ENCODE measurements at places on chromosomes 13 and 19. TPM values are rescaled to one million over a fixed set of nuclear protein-coding genes. Genes with fewer than 3 reads are reported as not detected.

Gene C19orf67
- total RNA-seq = 0.22 TPM

DNA sequence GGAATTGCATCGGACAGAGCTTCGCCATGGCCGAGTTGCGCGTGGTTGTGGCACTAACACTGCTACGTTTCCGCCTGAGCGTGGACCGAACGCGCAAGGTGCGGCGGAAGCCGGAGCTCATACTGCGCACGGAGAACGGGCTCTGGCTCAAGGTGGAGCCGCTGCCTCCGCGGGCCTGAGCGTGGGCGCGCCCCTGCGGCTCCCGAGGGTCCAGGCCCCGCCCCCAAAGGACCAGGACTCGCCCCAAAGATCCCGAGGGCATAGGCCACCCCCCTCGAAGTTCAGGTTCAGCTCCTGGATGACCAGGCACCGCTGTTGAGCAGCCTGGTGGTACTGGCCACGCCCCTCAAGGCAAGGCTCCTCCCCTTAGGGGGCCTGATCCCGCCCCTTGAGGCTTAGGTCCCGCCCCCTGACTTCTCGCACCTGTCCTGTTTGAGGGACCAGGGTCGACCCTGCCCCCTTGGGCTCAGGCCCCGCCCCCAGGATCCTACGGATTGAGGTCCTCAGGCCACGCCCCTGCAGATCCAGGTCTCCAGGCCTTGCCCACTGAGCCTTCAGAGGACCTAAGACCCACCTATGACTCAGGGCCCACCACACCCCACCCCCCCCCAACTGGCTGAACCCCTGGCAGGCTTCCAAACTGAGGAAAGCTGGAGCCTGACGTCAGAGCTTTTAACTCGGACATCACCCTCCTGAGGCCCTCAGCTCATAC lies 43.1 kb downstream of the CYP4F22 start:
- H3K27me3 ChIP-seq = peaks cover 27% of the 10 kb centered on the region
- H3K27ac ChIP-seq = no peak overlapping the region
- H3K4me3 ChIP-seq = peak overlapping the region; percentile 10

DNA sequence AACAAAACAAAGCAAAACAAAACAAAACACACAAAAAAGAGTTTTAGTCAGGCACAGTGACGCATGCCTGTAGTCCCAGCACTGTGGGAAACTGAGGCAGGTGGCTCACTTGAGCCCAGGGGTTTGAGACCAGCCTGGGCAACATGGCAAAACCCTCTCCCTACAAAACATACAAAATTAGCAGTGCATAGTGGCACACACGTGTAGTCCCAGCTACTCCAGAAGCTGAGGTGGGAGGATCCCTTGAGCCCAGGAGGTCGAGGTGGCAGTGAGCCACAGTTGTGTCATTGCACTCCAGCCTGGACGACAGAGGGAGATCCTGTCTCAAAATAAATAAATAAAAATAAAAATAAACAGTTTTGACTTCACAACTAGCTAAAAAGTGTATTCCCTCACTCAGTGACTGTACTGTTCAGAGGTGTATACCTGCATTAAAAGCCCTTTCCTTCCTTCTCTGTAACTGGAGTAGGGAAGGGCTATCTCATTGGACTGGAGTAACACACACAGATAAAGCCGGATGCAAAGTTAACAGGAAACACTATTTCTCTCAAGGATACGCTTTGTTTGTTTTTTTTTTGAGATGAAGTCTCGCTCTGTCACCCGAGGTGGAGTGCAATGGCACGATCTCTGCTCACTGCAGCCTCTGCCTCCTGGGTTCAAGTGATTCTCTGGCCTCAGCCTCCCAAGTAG lies 3.7 kb upstream of the BAX start:
- no peak overlapping the region for H3K4me3 ChIP-seq
- no peak overlapping the region for H3K27ac ChIP-seq
- DNase-seq = no peak
- H3K36me3 ChIP-seq = peaks cover 6% of the 10 kb centered on the region
- peaks cover 18% of the 10 kb centered on the region for H3K4me1 ChIP-seq

Gene FPR3
- 2.6 TPM for total RNA-seq

Gene POLD1
- total RNA-seq = 29.1 TPM

DNA sequence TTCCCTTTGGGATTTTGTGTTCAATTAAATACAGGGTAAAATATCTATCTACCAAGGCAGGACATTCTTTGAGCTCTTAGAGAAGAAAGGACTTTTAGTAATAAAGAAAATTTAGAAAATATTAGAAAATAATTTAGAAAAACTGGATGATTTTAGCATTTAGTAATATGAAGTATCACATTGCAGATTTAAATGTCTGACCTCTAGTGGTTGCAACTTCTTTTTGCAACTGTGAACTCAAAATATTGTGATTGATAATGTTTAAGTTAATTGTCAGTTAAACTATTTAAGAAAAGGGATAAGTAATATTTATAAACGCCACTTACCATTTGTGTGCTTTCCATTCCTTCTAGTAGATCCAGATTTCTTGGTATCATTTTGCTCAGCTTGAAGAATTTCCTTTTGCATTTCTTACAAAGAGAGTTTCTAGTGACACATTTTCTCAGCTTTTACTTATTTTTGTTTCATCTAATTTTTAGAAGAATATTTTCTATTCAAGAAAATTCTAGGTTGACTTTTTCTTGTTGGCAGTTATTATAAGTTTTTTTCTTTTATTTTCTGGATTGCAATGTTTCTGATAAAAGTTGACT lies 10.3 kb upstream of the POSTN start:
- H3K36me3 ChIP-seq = no peaks in the 10 kb centered on the region
- no peak for DNase-seq
- no peaks in the 10 kb centered on the region for H3K27me3 ChIP-seq
- no peak overlapping the region for H3K27ac ChIP-seq

GRCh38 chr13:23687614-23688013 lies 117.4 kb downstream of the TNFRSF19 start:
- H3K4me1 ChIP-seq = no peaks in the 10 kb centered on the region
- H3K27ac ChIP-seq = no peak overlapping the region
- DNase-seq = no peak
- no peak overlapping the region for H3K4me3 ChIP-seq
- H3K27me3 ChIP-seq = no peaks in the 10 kb centered on the region
- H3K36me3 ChIP-seq = no peaks in the 10 kb centered on the region

DNA sequence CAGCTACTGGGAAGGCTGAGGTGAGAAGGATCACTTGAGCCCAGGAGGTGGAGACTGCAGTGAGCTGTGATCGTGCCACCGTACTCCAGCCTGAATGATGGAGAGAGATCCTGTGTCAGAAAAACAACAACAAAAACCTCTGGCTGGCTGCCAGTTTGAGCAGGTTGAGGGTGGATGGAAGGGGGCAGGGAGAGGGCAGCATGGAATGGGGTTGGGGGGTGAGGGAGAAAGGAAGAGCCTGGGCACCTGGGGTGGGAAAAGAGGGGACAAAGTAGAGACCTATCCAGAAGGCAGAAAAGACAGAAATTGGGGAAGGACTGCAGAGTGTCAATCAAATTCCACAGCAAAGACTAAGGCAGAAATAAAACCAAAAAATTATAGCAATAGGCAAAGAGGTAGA lies 4.7 kb downstream of the SLC1A5 start:
- no peaks in the 10 kb centered on the region for H3K36me3 ChIP-seq
- no peak overlapping the region for H3K4me3 ChIP-seq
- H3K4me1 ChIP-seq = peaks cover 46% of the 10 kb centered on the region
- H3K27me3 ChIP-seq = peaks cover 22% of the 10 kb centered on the region
- no peak overlapping the region for H3K27ac ChIP-seq
- no peak for DNase-seq

- no peaks in the 10 kb centered on the region for H3K4me1 ChIP-seq
- H3K27ac ChIP-seq = peak overlapping the region; percentile 20
- H3K36me3 ChIP-seq = peaks cover 2% of the 10 kb centered on the region
Observed at GRCh38 chr13:38348861-38349389, 726 bp upstream of the UFM1 start.

Measured in spinal cord (tissue), 10 donors.